ENCODE measurements at places on chromosomes 1 and 21.
A peak's percentile ranks its signal among the peaks of the same experiment; 100 is the strongest.

- peak; percentile 81 for DNase-seq
These were observed 610 bp upstream of the HES4 start for GRCh38 chr1:1000357-1001056.

DNA sequence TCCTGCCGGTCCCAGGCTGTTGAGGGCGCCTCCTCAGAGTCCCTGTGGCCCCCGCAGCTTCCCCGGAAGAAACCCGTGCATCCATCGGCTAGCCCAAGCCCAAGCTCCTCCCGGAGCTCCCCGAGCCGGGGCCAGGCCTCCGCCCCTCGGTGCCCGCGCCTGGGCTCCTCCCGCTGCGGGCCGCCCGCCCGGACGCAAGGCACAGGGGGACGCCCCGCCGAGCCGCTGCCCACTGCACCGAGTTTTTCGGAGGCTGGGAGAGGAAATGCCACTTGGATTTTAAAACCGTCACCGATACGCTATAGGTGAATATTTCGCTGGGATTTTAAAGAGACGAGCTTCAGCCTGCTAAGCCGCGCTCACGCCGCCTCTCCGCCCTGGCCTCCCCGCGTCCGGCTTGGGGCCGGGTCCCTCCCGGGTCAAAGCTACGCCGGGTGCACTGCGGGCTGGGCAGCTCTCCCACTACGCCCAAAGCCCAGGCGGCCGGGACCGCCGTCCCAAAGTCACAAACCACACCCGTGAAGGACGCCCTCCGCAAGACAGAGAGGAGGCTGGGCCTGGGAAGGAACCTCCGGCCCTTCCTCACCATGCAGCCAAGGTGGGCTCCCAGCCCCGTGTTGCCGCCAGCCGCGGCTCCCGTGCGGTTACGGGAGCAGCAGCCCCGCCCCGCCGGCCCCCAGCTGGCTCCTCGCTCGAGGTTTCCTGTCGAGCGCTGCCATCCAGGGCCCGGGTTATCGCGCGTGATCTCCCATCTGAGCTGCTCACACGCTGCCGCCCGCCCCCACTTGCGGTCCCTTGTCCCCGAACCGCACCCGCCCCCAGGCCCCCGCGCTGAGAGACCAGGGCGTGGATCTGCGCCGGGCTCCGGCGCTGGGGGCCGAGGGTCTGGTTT is 63.2 kb downstream of the CD247 start:
- peak; percentile 55 for DNase-seq

DNA sequence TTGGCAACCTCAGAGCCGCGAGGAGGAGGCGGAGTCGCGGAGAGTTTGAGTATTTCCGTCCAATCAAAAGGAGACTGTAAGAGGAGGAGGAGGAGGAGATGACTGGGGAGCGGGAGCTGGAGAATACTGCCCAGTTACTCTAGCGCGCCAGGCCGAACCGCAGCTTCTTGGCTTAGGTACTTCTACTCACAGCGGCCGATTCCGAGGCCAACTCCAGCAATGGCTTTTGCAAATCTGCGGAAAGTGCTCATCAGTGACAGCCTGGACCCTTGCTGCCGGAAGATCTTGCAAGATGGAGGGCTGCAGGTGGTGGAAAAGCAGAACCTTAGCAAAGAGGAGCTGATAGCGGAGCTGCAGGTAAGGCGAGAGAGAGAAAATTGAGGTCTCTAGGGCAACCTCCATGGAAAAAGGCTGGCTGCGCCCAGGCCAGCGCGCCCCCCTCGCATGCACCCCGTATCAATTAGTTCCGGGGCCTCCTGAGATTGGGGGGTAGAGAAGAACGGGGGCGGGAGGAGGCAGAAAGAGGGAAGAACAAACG is at the start of gene PHGDH:
Gene PHGDH, plus strand, starts transcription at position 131 of the 538 bp plus-strand sequence. Its CDS starts 89 bp downstream, at position 220.
- DNase-seq, result peak; percentile 96

DNA sequence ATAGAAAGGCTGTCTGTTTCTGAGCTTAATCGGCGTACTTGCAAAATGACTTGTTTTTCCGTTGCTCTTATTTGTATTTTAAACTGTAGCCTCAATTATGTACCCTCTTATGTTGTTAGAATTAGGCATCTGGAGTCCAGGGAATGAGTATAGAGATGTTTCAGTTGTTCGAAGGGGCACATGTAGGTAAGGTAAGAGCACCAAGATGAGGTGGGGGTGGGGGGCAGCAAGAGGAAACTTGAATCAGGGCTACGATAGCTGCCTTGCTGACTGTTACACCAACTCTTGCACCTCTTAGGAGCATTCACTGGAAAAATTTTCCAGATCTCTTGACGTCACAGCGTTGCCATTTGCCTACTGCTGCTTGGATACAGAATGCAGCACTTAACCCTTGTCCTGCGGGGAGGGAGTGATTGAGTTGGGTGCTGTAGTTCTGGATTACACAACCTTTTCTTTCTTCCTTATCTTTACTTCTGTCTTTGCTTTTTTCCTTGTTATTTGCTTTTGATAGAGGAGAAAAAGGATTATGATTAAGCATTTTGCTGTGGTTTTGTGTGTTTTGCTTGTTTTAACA is 3.2 kb downstream of the ATP1B1 start:
- peak; percentile 90 for DNase-seq

DNA sequence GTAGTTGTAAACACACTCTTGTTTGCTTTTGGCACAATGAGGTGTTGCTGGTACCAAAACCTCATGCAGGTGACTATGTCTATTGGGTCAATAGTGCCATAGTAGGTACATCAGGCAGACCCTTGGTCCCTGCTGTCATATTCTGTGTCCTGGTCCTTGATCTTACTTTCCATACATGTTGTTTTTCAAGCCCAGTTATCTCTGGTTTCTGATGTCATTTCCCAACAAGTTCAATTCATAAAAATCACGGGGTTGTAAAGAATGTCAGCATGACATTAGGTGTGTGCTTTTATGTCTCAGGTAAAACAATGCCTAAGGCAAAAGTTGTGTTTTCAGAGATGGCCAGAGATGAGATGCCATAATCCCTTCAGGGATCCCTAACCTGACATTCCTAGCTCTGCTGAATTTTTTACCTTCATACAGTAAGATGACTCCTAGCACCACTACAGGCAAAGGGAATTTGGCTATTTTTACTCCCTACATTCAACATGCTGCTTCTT is 390.3 kb upstream of the PKN2 start:
- DNase-seq, result no peak

DNA sequence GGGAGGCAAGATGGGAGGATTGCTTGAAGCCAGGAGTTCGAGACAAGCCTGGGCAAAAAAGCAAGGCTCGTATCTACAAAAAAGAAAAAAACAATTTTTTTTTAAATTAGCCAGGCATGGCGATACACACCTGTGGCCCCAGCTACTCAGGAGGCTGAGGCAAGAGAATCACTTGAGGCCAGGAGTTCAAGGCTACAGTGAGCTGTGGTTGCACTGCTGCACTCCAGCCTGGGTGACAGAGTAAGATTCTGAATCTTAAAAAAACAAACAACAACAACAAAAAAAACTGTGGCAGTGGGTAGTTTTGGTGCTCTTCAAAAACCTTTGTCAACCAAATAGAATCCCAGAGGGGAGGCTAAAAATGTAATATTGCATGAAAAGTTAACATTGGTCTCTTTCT is 734 bp downstream of the PTPN22 start:
- no peak for DNase-seq

DNA sequence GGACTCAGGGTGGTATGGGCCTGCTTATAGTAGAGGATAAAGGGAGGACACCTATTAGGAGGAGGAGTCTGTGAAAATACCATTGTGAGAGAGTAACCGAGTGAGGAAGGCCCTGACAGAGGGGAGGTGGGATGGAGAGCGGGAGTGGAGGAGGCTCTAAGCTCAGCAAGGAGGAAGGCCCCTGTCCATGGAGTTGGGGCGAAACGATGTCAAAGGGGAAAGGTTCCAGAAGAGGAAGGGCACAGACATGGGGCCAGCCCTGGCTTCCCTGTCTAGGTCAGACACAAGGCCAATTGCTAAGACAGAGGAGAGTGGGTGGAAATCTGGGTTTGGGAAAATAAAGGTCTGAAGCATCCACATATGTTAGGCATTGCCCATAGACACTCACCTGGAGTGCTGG is 44.2 kb downstream of the ELK4 start:
- DNase-seq, result no peak

DNA sequence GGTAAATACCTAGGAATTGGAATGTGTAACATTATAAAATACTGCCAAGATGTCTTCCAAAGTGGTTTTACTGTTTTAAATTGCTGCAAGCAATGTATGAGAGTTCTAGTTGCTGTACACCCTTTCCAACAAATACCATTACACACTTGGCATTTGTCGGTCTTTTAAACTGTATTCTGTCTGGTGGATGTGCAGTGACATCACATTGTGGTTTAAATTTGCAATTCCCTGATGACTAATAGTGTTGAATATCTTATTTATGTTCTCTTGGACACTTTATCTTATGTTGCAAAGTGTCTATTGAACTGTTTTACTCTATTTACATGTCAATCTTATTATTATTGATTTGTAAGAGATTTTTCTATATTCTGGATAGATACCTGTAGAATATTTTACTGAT is 561.2 kb upstream of the B3GALT2 start:
- DNase-seq, result no peak

DNA sequence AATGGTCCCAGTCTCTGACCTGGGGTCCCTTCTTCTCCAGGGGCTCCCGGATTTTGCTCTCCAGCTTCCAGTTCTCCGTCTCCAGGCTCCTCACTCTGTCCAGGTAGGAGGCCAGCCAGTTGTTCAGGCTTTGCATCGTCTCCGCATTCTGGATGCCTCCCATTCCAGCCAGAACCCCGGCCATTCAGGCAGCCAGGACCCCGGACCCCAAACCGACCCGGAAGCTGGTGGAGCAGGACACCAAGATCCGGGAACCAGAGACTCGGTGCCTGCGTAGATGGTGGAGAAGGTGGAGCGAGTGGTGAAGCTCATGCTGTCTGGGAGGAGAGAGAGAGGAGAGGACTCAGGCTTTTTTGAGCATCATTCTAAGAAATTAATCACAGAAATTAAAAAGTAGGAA is 572.4 kb upstream of the NCAM2 start:
- DNase-seq, result no peak

DNA sequence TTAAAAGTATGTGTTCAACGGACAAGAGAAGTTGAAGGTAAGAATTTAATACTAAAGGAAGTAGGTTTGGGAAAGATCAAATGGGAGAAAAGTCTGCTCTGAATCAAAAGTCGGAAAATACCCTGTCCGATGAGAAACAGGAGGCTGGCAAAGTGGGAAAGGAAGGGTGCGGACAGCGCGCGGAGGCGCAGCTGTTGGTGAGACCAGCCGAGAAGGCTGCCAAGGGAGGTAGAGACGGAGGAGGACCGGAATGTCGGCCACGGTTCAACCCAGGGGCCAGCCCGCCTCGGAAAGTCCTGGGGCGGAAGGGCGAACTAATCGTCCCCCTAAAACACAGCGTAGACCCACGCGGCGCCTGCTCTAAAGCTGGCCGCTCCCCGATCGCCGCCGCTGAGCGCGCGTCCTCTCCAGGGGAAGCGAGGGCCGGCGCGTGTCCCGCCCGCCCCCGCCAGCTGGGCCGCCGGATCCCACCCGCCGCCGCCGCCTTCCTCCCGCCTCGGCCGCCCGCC is 639 bp upstream of the SPATA1 start:
- peak; percentile 59 for DNase-seq
